Activated CD4-positive, alpha-beta memory T cell treated with anti-CD3 and anti-CD28 coated beads for 36 hours (primary cell): ENCODE measurements at places on chromosomes 2 and 18. TPM values are rescaled to one million over a fixed set of nuclear protein-coding genes. Genes with fewer than 3 reads are reported as not detected.

- DNase-seq, result no peak
These were observed 43.0 kb upstream of the STK39 start for GRCh38 chr2:168290391-168290790.

GRCh38 chr2:125696560-125696959, 959.4 kb upstream of the GYPC start:
- DNase-seq, result no peak

DNA sequence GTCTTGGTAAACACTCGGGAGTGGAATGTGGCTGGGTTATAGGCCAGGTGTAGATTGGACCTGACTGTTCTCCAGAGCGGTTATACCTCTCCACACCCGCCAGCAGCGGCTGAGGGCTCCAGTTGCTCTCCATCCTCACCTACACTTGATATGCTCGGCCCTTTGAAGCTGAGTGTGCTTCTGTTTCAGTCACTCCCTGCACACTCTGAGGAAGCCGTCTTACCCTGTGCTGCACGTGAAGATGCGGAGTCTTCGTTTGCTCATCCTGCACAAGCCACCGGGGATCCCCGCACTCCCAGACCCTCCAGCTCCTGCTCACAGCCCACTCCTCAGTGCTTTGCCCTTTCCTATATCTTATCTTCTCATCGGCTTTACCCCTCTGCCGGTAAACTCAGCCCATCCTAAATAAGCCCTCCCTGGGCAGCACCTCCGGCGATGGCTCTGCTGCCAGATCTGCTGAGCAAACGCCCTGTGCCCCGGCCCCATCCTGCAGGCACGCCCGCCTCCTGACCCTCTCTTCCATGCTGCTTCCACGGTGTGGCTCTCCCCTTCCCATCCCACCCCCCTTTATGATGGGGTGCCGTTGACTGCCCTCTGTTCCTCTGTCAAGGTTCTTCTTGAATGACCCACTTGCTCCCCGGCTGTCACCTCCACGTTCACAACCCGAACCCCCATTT, 47.3 kb upstream of the ODC1 start:
- DNase-seq, result no peak

- no peak for DNase-seq
These were observed 15.0 kb upstream of the OTOF start for GRCh38 chr2:26492749-26493515.

- no peak for DNase-seq
These were observed 227.4 kb upstream of the MC4R start for GRCh38 chr18:60599995-60600394.

- no peak for DNase-seq
These were observed 54.8 kb upstream of the TUBA3E start for GRCh38 chr2:130252880-130253645.

- DNase-seq, result no peak
These were observed 110.9 kb upstream of the PNPT1 start for GRCh38 chr2:55804535-55804934.

DNA sequence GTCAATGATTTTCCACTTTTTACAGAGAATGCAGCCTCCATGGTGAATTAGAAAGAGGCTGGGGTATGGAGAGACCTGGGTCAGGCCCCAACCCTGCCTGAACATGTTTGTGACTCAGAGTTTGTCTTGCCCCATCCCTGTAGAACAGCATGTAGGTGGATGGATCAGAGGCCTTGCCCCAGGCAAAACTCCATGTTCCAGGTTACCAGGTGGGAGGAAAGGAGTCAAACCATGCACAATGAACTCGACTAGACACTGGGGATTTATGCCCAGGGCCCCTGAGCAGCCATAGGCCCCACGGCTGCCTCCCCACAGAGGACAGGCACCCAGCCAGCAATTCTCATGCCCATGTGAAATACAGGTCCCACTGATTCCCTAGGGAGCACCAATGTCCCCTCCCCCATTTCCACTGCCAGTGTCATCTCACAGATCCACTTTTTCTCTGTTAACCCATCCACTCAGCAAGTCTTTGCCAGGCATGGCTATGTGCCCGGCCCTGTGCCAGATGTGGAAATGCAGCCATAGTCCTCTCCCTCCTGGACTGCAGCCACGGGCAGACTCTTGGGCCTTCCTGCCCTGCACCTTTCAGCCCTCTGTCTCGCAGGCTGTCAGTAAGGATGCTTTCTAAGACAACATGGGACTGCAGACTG, 737.8 kb upstream of the HS6ST1 start:
- DNase-seq, result no peak

DNA sequence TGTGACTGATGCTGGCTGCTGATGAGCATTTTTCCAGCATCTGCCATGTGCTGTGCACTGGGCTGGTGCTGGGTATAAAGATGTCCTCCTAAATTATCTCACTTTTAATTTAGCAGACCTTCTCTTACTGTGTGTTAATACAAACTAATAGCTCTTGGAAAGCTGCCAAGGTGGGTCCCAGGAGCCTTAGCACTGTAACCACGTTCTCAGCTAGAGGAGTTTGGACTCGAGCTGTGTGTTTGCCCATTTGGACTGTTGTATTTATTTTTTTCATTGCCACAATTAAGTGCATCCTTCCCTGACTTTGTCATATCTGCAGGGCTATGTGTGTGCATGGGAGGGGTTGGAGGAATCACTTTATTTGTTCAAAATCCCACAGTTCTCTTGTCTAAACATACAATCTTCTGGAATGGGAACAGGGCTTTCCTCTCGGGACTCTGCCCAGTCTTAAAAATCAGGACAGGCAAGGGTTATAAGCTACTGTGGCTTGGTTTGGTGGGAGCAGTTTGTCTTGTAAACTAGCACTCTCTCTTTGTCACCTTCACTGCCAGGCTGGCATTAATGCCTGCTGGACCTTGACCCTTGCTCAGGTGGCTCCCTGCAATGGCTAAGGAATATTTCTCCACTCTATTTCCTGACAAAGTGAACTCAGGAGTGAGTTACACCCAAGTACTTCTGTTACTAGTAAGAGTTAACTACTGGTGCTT, 129.7 kb upstream of the MGAT5 start:
- DNase-seq, result no peak

- DNase-seq, result no peak
These were observed 313.4 kb downstream of the LPIN1 start for GRCh38 chr2:12059616-12060441.

GRCh38 chr2:31233741-31234682, at the start of gene EHD3:
EHD3 (plus strand) TSS chr2:31234152; CDS start chr2:31234622, 470 bp downstream.
- DNase-seq, result peak; percentile 90

- DNase-seq, result no peak
These were observed 53.8 kb downstream of the GRB14 start for GRCh38 chr2:164567335-164567989.

DNA sequence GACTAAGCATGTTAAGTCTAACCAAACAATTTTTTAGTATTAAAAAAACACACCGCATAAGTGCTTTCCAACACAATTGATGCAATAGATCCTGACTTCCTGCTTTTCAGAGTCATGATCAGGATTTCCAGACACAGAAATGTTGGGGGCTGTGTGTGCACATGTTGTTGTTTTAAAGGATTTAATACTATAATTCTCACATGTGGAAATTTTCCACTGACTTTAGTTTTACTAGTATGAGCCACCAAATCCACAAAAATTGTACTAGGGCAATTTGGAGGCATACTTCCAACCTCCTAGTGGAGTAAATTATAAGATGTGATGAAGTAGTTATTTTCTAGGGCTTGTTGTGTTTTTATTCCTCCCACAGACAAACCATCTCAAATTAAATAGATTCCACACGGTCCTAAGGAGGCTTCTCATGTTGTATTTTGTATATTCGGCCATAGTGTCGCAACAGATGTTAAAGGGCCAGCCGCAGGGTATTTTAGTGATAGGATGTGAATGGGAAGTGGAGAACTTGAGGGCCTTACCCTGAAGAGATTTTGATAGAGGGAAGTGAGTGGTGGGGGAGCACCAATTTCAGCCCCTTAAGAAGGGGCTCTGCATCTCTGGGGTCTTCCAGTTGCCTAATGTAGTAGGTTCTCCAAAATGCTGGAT, 108.9 kb upstream of the KLF7 start:
- no peak for DNase-seq

GRCh38 chr18:49052891-49053644, 102.3 kb upstream of the SMAD7 start:
- DNase-seq, result no peak

DNA sequence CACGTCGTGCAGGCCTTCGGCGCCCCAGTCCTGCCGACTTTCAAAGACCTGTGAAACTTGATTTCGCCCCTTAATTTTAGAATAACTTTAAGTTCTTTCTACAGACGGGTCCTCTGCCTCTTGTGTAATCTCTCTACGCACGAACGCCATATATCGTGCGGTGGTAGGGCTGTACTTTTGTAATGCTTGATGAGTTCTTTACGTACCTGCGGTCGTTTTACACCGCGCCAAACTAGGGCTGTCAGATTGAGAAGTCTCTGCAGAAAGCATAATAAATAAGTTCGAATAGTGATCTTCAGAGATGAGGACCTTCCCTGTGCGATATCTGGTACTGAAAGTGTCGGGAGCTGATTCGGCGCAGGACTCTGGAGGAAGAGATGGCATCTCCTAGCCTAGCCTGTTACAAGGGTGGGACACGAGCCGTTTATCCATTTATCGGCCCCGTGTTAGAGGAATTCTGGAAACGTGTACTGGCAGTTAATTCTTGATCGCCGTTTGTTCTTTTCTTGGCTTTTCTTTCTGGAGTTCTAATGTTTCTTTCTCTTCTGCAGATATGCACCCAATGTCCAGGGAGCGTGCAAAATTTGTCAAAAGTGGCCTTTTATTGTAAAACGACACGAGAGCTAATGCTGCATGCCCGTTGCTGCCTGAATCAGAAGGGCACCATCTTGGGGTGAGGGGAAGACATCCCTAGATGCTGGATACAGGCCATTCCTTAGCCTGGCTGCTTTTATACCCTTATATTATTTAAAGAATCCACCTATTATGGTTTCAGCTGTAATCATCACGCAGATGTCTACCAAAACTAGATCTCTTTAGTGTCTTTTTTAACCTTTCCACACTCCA, 781 bp upstream of the SLC5A6 start:
- DNase-seq, result peak; percentile 60

GRCh38 chr2:240519396-240520129, 38.2 kb downstream of the ANKMY1 start:
- DNase-seq, result peak; percentile 2

- DNase-seq, result no peak
These were observed 144.9 kb downstream of the DDX1 start for GRCh38 chr2:15736396-15737180.

GRCh38 chr2:223647258-223647952, 45.2 kb upstream of the SCG2 start:
- no peak for DNase-seq

GRCh38 chr2:189022053-189022481, 47.9 kb downstream of the COL3A1 start:
- no peak for DNase-seq

DNA sequence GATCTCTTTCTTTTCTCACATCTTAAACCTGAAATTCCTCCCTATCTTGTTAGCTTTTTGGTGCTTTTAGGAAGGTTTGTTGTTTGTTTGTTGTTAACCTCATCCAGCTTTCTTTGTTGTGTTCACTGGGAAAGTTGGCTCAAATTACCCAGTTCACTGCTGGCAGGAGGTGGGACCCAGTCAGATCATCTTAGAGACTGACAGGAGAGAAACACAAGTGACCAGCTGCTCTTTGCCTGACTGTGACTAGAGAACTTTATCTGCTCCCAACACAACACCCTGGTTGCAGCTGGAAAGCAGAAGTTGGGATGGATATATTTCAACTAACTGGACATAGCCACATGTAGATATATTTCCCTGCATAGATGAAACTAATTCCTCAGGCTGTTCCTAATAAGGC, 10.0 kb downstream of the MAPK4 start:
- no peak for DNase-seq

GRCh38 chr2:113979191-113980128, 89.6 kb downstream of the ACTR3 start:
- peak; percentile 84 for DNase-seq

DNA sequence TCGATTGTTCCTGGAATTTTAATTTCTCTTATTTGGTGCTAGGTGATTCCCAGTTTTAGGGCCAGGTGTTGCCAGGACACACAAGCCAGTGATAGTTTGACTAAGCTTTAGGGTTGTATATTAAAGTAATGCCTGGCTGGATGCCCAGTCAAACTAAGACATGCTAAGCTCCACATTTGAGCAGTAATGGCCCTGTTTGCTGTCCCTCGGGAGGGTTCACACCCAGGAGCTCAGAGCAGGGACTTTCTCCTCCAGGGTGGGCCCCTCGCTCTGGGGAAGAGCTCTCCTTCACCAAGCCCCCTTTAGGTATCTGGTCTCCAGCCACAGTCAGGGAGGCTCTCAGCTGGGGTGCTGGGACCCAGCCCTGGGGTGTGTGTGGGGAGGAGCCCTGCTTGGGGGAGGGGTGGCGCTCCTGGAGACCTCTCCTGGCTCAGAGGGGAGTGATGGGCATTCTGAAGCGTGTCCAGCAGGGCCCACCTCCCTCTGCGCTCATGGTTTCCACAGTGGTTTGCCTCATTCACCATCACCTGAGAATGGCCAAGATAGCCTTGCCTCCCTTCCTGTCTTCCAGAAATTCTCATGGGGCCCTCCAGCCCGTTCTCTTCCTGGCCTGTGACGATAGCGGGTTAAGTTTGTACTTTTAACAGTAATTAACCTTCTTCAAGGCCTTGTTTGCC, 31.7 kb downstream of the INPP4A start:
- DNase-seq, result no peak

DNA sequence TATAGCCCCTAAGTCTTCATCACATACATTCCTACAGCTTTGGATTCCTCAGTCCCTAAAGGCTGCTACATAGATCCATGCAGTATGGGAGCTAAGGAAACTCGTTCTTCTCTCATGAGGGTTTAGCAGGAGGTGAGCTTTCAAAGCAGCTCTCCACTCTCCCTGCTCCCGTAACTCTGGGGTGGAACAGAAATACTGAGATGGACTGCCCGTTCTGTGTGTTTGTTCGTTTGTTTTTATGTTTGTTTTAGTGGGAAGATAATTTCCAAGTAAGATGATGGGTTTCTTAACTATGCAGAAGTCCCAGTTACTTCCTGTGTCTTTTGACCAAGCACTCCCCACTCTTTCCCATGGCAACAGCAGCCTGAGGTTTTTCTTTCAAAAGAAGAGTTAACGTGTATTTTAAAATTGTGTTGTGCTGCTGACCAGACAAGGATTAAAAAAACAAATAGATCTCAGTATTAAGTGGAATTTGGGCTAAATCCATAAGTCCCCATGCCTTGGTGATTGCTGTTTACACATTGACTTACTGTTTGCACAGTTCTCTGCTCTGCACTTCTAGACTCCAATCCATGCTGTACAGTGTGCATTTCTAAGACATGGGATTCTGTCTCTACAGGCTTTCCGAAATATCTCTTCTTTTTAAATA, 156.4 kb upstream of the SH3BP4 start:
- DNase-seq, result no peak

DNA sequence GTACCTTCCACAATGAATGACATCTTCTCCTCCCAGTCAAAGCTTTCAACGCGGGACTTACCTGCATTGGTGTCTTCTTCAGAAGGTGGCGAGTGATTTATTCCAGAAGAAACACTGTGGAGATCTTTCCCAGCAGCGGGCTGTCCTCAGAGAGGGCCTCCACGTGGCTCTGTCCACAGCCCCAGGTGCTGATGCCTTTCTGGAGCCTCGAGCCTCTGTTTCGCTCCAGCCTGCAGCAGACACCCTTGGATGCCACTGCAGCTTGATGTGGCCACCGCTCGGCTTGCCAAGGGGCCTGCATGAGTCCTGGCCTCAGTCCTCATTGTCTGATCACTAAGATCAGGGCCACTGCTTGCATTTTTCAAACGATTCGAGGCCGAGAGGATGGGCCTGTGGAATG, 46.6 kb upstream of the GALR1 start:
- no peak for DNase-seq

TMEM169 gene
- 2.7 TPM for total RNA-seq

OTOS gene
- total RNA-seq, result not detected

AMER3 gene
- not detected for total RNA-seq

ASB18 gene
- not detected for total RNA-seq

GALNT13 gene
- not detected for total RNA-seq

MYO5B gene
- 0.02 TPM for total RNA-seq

TANC1 gene
- total RNA-seq, result 0.63 TPM

CNDP1 gene
- not detected for total RNA-seq

C2orf92 gene
- total RNA-seq, result 4.8 TPM
